ENCODE measurements at places on chromosomes 1 and 21.

- no peak for DNase-seq
Observed at GRCh38 chr1:194618101-194618500, 1431.7 kb upstream of the B3GALT2 start.

DNA sequence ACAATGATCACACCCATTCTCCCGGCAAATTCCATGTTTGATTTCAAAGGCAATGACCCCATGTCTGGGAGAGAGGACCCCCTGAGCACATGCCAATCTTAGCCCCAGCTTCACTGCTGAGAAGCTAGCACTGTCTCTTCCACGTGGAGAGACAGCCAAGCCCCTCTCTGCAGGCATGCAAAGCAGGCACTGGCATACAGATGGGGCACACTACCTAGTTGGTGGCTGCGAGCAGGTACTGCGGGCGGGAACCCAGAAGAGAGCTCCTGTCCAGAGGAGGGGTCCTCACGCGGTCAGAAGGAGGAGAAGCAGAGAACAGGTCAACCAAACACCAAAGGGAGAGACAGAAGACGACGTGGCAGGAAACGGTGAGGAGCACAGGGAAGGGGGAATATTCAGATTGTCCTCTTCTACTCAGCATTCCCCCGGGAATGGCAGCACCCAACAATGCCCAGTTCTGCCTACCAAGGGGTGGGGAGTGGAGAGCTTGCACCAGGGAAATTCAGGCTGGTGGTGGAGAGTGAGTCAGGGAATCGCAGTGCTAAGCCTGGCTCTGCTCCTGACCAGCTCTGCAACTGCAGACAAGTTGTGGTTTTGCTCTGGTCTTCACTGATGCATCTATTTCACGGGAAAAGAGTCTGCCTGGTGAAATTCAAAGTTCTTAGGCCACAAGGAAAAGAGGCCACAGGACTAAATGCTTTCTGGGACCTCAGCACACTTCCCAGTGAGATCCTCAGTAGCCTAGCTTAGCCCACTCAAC, 48.1 kb upstream of the GOLT1A start:
- DNase-seq, result no peak

DNA sequence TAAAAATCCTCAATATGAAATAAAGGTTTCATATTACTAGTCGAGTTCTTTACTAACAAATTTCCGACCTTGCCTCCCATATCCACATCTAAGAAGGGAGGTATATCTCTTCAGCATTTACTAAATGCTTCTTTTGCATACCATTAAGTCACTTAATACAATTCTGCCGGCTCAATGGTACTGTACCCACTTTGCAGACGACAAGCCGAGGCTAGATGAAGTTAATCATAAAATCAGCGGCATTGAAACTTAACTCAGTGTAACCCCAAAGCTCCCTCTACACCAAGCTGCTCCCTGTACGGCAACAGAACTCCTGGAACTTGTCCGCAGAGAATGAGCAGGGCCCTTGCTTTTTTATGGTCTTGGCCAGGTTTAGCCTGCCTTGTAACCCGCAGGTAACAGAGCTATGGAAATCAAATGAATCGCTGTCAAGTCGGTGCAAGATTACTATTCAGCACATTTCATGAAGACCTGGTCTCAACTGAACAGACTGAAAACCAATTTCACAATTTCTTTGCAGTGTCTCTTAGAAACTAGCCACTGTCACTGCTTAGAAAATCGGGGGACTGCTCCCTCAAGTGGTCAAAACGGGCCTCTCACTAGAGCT, 738 bp downstream of the INTS7 start:
- no peak for DNase-seq

DNA sequence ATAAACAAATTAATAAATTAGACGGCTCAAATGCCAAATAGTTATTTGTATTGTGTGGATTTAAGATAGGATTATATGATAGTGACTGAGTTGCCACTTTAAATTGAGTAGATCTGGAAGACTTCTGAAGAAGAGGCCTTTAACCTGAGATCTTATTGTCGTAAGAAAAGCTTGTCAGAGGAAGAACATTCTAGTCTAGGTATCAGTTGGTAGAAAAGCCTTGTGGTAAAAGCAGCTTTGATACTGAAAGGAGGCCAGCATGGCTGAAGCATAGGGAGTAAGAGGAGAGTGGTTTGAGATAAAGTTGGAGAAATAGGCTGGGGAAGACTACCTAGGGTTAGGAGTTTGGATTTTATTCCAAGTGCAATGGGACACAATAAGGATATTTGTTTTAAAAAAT, 29.1 kb downstream of the SLC30A7 start:
- no peak for DNase-seq

DNA sequence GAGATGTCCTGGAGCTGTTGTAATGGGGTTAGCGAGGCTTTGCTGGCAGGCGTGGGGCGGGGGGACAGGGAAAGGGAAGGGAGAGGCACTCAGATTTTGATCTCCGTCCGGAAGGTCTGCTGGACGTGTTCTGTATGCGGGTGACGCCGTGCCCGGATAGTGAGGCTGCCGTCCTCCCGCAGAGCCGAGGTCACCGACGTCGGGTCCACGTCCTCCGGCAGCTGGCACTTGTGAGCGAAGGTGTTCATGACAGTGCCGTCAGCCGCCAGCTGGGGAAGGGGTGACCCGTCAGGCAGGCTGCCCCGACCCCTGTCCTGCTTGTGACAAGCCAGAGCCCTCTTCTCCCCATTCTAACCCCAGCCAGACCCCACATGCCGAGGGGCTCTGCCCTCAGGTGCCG, 2.4 kb downstream of the HSPB7 start:
- no peak for DNase-seq

- no peak for DNase-seq
Observed at GRCh38 chr1:69946935-69947334, 258.4 kb downstream of the LRRC40 start.

GRCh38 chr1:15616373-15617172, 685 bp upstream of the DDI2 start:
- DNase-seq, result no peak

DNA sequence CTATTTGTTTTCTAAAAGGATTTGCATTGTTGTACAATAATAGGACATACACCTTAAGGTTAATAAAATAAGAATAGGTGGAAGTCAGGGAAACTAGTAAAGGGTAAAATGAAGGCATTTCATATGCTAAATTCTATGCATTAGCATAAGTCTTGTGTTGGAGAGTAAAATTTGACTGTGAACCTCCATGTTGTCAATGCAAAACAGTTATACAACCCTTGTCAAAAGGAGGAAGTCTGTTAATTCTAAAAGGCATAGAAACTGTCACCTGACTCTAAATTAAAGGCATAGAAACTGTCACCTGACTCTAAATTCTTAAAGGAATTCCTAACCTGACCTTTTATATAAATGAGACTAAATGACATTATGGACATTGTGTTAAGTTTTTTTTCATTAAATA, 291.8 kb downstream of the OLFM3 start:
- no peak for DNase-seq

DNA sequence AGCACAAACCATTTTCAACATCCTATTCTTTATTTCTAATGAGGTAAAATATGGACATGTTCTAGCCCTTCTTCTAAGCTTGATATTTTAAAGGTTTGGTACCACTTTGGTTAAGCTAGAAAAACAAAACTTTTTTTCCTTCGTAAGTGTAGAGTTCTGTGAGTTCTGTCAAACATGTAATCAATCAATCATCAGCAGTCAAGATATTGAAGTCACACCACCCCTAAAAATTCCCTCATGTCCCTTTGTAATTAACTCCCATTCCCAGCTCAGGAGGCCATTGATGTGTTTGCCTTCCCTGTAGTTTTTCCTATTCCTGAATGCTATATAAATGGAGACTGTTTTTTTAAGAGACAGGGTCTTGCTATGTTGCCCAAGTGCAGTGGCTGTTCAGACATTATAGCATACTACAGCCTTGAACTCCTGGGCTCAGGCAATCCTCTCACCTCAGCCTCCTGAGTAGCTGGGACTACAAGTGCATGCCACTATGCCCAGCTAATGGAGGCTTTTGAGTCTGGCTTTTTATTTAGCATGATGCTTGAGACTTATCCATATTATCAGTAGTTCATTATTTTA, 23.0 kb downstream of the IVNS1ABP start:
- DNase-seq, result no peak

DNA sequence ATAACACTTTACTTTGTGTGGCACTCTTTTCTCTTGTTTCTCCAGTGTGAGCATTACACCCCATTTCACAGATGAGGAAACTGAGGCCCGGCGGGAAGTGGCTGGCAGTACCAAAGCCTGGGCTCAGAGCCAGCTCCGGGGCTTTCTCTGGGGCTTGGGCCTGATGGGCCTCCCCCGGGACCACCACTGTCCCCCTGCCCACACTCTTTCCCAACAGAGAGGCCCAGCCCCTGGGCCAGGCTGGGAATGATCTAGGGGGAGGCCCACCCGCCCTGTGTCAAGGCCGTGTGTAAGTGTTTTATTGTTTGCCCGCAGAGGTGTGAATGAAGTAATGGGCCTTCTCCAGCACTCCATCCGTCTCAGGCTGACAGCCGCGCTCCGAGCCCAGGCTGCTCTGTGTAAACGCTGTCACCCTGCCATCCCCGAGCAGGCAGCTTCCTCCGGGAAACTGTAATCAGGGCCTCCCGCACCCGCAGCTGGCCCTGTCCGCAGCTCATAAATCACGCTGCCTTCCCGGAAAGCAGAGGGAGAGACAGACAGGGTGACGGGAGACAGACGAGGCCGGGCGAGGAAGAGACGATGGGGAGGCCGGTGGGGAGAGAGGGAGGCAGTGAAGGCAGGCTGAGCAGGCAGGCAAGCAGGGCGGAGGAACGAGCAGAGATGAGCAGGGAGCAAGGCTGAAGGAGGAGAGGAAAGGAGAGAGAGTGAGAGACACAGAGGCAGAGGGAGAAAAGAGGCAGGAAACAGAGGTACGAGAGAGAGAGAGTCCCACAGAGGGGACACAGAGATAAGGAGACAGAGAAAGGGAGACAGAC, 109.7 kb upstream of the ZBTB40 start:
- DNase-seq, result peak; percentile 67

- no peak for DNase-seq
Observed at GRCh38 chr1:55574691-55575225, 359.6 kb upstream of the USP24 start.

DNA sequence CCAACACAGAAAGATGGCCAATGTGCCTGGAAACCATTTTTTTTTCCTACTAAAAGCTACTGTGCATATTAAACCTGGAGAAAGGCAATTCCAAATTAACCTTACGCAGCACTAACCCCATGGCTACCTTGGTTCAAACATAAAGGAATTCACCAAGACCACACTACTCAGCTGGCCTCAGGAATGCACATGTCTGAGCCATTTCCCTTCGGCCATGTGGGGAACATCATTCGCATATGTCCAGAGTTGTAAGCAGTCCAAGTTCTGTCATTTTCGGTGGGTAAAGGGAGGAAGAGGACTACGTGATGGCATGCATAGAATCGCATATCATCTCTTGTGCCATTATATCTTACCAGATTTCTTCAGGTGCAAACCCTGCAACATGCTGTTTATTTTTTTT, 175.4 kb downstream of the NTMT2 start:
- DNase-seq, result no peak

GRCh38 chr21:43004926-43005325, 30.6 kb downstream of the PKNOX1 start:
- DNase-seq, result no peak

- no peak for DNase-seq
Observed at GRCh38 chr1:95561346-95561745, 327.3 kb downstream of the RWDD3 start.

GRCh38 chr1:157880621-157881020, 39.0 kb upstream of the CD5L start:
- DNase-seq, result no peak

All from K562 (cell line).